ENCODE measurements at places on chromosomes 4 and X.

- DNase-seq = no peak
These were observed 581.9 kb upstream of the PITX2 start for GRCh38 chr4:111204797-111205196.

GRCh38 chr4:113637823-113638561 lies 123.5 kb downstream of the CAMK2D start:
- DNase-seq = no peak

DNA sequence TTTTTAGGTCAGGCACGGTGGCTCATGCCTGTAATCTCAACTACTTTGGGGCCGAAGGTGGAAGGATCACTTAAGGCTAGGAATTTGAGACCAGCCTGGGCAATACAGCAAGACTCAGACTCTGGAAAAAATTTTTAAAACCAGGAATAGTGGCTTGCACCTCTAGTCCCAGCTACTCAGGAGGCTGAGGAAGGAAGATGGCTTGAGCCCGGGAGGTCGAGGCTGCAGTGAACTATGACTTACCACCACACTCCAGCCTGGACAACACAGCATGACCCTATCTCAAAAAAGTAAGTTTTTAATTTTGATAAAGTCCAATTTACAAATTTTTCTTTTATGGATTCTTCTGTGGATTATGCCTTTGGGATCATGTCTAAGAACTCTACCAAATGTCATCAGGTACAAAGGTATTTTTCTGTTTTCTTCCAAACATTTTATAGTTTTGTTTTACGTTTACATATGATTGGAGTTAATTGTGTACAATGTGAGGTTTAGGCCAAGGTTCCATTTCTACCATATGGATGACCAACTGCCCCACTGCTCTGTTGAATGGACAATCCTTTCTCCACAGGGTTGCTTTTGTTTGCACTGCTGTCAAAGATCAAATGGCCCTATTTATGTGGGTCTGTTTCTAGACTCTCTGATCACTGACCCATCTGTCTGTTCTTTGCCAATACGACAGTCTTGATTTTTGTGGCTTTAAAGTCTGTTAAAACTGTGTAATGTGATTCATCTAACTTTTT lies 48.2 kb downstream of the CPLX1 start:
- no peak for DNase-seq

GRCh38 chrX:38262715-38263620 lies 42.3 kb upstream of the SRPX start:
- DNase-seq = no peak

DNA sequence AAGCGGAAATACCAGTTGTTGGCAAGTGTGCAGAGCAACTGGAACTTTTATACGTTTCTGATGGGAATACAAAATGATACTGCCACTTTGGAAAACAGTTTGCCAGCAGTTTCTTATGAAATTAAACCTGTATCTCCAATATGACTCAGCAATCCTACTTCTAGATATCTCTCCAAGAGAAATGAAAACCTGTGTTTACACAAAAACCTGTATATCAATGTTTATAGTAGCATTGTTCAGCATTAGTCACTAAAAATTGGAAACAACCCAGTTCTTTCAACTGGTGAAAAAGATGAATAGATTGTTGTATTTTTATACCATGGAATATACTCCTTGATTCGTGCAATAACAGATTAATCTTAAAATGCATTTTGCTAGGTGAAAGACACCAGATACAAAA lies 26.8 kb downstream of the ATP7A start:
- no peak for DNase-seq

DNA sequence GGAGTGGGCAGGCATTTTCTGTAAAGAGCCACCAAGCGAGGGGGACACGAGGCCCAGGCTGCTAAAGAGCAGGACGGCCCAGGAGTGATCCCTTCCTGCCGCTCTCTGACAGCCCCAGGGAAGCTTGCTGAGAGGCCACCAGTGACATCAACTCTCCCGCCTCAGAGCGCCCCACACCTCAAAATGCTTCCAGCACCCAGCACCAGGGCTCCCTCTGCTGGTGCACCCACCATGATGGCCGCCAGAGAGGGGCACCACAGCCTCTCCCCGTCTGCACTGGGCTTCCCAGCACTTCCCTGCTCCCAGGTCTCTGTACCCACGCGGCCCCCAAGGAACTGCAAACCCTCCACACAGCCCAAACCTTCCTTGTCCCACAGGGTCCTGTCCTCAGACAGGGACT lies 40.4 kb downstream of the GAK start:
- DNase-seq = no peak

DNA sequence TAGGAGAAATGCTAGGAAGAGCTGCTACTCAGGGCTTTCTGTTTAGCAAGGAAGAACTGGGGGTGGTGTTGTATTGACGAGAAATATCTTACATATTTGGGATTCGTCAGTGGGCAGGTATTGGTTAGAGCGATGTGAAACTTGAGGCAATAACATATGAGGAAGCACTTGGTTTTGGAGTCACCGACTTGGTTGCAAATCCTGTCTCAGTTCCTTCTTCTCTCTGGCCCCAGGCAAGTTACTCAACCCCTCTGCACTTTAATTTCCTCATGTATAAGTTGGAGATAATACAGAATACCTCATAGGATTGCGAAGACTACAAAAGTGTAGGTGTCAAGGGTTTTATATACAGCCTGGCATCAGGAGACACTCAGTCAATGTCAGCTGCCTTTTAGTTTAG lies 34.1 kb downstream of the GPAT3 start:
- DNase-seq = peak; percentile 25

GRCh38 chrX:132031867-132032266 lies 8.8 kb downstream of the STK26 start:
- no peak for DNase-seq

- no peak for DNase-seq
These were observed 257.0 kb downstream of the IDS start for GRCh38 chrX:149248073-149248625.

DNA sequence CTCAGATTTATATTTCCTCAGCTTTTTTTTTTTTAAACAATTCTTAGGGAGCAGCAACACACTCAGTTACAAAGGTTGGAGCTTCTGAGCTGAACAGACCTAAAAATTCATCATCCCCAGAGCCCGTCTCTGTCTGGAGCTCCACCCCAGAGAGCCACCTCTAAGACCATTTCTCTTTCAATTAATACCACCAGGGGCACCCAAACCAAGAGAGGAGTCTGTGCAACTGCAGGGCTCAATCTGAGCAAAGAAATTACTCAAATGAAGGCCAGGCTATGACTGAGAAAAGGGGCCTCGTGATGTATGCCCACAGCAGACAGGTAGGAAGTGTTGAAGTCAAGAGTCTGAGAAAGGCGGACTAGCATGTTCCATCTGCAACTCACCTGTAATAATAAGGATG lies 95.5 kb downstream of the C4orf51 start:
- DNase-seq = no peak

DNA sequence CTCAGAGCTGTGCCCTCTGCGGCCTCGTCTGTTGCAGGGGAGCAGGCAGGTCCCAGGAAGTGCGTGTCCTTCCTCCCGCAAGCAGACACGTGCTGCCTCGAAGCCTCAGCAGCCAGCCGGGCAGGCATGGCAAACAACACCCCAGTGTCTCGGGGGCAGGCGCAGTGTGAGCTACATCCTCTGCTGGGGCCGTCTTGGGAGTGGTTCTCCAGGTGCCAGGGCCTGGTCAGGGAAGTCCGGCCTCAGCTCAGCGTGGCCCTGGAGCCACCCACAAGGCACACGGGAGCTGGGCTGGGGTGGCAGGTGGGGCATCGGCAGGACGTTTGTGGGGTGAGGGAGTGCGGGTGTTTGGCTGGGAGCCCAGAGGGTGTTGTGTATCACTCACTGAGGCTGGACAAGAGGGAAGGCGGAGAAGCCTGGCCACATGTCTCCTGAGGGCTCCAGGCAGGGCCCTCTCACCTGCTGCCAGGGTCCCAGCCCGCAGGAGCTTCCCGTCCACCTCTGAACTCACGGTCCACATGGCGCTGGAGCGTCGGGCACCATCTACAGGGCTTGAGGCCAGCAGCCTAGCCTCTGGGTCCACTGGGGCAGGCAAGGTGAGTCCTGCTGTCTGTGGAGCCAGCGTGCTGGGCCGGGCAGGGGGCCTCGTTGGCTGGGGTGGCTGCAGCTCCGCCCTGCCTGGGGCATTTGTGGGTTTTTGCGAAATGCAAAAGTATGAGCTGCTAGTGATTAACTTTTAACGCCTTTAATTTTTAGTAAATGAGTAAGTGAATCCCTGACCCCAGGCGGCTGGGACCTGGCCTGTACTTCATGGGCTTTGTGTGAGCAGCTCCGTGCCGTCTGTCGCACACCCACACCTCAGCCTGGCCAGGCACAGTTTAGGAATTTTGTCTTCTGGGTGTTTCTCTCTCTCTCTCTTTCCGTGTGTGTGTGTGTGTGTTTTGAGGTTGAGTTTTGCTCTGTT lies 17.3 kb upstream of the UVSSA start:
- DNase-seq = no peak

DNA sequence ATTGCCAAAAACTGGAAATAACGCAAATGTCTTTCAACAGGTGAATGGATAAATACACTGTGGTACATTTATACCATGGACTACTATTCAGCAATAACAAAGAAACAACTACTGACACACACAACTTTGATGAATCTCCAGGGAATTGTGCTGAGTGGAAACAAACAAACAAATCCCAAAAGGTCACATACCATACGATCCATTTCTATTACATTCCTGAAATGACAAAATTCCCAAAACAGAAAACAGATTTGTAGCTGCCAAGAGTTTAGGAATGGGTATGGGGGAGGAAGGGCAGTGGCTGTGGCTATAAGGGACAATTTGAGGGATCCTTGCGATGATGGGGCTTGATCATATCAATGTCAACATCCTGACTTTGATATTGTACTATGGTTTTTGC lies 2.5 kb downstream of the ZNF182 start:
- DNase-seq = no peak
